ENCODE measurements at places on chromosomes 11 and 22.
A peak's percentile ranks its signal among the peaks of the same experiment; 100 is the strongest.

- DNase-seq = peak; percentile 12
These were observed 408.3 kb upstream of the CADM1 start for GRCh38 chr11:115912484-115912945.

- DNase-seq = no peak
These were observed 74.0 kb downstream of the USP35 start for GRCh38 chr11:78262691-78263090.

GRCh38 chr11:45850446-45850845 is 3.2 kb downstream of the CRY2 start:
- no peak for DNase-seq

- DNase-seq = peak; percentile 24
These were observed 34.6 kb upstream of the GNAZ start for GRCh38 chr22:23035557-23036277.

GRCh38 chr22:29268511-29269229 is 602 bp downstream of the EWSR1 start:
- DNase-seq = peak; percentile 29

DNA sequence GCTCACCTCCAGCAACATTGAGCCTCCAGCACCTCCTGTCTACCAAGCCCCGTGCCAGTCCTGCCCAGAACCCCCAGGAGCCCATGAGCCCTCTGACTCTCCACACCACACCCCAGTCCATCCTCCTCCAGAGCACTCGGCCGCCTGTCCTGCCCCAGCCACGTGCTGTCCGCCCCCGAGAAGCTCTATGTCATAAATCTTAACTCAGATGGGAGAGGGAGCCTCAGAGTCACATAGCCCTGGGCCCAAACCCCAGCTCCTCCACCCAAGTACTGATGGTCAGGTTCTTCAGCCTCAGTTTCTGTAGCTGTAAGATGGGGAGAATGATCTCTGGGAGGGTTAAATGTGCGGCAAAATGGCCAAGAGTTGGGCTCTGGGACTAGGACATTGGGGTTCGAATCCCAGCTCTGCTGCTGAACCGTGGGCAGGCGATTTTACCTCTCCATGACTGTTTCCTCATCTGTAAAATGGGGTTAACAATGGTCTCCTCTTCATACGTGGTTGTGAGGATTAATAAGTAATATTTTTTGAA is 27.8 kb downstream of the CYTH4 start:
- no peak for DNase-seq

GRCh38 chr11:26556582-26556981 is 15.5 kb downstream of the MUC15 start:
- no peak for DNase-seq

- peak; percentile 29 for DNase-seq
These were observed 8.8 kb upstream of the PLA2G3 start for GRCh38 chr22:31148953-31149627.

- no peak for DNase-seq
These were observed 6.1 kb downstream of the MYH9 start for GRCh38 chr22:36381513-36382128.

DNA sequence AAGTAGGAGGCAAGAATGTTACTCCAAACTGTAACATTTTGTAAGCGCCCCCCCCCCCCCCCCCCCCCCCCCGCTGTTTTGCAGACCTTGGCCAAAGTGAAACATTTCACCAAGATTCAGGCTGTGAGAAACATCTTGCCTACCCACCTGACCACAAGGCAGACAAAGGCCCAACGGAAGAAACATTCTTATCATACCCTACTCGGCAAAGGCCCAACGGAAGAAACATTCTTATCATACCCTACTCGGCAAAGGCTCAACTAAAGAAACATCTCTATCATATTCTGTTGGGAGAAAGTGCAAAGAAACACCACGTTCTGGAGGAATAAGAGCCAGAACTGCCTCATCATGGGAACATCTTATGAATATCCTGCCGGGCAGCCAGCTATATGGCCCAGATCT is 117.1 kb downstream of the JRKL start:
- DNase-seq = no peak

DNA sequence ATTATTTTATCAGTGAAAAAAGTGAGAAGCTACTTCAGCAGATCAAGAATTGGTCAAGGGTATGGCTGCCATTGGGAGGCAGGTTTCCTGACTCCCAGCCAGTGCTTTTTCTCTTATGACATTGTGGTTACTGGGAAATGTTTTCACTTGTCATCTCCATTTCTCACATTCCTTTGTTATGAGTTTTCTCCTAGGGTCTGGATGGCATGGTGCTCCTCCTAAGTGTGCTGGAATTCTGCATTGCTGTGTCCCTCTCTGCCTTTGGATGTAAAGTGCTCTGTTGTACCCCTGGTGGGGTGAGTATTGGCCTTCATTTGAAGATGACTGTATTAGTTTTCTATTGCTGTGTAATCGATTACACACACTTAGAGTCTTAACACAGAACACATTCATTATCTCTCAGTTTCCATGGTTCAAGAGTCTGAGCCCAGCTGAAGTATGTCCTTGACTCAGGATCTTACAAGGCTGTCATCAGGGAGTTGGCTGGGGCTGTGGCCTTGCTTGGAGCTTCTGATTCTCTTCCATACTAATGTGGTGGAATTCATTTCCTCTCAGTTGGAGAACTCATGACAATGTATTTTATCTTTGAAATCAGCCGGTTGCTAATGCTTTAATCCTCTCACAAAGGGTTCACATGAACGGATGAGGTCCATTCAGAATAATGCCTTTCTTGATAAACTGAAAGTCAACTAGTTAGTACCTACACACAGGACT is 21.0 kb upstream of the MS4A6E start:
- DNase-seq = no peak

DNA sequence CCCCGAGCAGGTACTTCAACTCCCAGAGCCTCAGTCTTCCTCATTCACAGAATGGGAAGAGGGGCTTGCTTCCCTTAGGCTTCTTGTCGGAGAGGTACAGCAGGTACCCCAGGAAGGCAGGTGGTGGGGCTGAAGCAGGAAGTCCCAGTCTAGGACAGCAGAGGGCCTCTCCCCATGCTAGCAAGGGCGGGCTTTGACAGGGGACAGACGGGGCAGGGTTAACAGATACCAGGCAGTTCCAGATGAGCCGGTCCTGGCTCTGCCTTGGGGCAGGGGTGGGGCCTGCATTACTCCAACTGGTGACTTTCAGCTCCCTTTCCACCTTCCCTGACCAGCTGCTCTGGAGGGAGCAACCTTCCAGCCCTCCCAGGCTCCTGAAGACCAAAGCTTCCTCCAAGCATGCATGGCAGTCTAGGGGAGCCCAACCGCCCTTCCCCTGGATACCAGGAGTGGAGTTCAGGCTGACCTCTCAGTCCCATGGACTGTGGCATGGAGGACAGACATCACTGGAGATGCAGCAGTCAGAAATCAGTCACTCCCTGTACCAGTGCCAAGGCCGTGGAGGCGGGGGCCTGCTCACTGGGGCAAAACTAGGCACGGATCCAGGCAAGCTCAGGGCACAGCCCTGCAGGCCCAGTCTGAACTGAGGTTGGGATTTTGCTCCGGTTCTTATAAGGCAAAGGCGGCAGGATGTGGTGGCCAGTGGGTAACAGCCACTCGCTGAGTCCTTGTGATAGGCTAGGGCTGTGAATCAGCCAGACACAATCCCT is 60.5 kb downstream of the NAT10 start:
- DNase-seq = no peak

DNA sequence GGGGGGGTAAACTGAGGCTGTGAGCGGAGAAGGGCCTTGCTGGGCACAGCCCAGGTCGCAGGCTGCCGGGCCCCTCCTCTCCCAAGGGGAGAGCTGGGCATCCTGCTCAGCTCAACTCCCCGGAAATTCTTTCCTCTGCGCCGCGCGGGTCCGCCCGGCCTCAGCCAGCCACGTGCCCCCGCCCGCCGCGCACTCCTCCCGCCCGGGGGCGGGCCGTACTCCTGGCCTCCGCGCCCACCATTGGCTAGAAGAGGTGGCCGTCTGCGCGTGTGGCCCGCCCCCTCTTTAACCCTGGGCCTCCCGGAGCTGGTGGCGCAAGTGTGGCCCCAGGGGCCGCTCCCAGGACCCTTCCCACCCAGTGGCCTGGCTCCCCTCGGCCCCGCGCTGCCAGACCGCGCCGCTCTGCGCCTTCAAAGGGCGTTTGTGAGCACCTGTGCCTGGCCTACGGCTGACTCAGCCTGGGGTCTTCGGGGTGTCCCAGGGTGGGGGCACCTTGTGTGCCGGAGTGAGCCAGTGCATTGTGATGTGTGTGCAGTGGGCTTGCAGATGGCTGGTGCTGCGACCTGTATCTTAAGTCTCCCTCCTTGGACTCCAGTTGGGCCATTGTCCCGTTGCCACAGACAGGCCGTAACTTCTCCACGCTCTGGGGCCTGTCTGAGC is 2.0 kb downstream of the MRGPRF start:
- DNase-seq = peak; percentile 25

GRCh38 chr11:87258171-87258833 is 220.6 kb downstream of the TMEM135 start:
- no peak for DNase-seq

DNA sequence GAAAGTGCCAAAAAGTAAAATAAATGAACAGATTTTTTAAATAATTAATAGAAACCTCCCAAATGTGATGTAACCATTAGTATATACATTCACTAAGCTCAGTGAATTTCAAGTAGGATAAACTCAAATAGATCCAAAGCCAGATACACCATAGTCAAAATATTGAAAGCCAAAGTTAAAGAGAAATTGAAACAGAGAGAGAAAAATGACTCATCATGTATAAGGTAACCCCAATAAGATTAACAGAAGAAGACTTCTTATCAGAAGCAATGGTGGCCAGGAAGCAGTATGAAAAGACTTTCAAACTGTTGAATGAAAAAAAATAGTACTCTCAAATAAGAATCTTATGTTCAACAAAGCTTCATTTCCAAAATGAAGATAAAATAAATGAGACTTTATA is 70.5 kb downstream of the LUZP2 start:
- no peak for DNase-seq

- DNase-seq = no peak
These were observed 118.0 kb downstream of the PKNOX2 start for GRCh38 chr11:125282596-125282914.

DNA sequence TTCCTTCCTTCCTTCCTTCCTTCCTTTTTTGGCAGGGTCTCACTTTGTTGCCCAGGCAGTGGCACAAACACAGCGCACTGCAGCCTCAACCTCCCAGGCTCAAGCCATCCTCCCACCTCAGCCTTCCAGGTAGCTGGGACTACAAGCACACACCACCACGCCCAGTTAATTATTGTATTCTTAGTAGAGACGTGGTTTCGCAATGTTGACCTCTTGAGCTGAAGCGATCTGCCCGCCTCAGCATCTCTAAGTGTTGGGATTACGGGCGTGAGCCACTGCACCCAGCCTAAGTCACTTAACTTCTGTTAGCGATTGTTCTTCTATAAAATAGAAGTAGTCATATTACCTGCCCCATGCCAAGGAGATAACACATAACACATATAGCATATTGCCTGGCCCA is 2.8 kb upstream of the SYTL2 start:
- no peak for DNase-seq

GRCh38 chr11:78295991-78296930 is 107.5 kb downstream of the USP35 start:
- DNase-seq = no peak

DNA sequence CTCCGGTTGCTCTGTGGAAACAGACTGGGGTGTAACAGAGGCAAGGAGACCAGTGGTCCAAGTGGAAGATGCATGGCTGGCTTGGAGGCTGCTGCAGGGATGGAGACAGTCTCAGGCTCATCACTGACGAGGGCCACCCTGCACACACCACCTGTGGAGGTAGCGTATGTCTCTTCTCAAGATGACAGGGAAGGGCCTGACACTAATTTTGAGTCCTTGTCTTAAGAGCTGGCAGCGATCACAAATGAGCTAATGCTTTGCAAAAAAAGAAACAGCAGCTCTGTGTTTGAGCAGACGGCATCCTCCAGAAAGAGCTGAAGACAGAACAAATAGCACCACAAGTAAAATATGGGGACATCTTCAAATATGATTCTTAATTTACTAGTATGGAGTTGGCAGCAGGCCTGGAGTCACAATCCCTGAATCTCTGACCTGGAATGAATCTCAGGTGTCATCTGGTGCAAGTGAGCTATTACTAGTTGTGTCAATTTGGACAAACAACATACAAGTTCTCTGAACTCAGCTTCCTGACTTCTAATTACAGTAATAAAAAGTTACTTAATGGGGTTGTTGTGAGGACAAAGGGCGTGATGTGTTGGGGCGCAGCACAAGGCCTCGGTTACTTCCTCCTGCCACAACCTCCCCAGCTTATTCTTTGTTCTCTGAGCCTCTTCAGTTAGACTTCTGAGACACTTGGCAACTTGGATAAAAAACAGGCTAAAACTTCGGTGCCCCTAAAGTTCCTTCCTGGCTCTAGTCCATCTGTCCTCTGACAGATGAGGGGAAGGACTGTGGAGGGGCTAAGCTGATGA is 95.2 kb upstream of the BID start:
- DNase-seq = no peak

DNA sequence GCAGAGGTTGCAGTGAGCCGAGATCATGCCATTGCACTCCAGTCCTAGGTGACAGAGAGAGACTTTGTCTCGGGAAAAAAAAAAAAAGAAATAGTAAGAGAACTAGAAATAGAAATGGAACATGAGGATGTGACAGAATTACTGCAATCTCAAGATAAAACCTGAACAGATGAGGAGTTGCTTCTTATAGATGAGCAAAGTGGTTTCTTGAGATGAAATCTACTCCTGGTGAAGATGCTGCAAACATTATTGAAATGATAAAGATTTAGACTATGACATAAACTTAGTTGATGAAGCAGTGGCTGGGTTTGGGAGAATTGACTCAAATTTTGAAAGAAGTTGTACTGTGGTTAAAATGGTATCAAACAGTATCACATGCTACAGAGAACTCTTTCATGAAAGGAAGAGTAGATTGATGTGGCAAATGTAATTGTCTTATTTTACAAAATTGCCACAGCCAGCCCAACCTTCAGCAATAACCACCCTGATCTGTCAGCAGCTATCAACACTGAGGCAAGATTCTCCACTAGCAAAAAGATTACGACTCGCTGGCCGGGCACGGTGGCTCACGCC is 13.7 kb downstream of the XNDC1N start:
- no peak for DNase-seq

DNA sequence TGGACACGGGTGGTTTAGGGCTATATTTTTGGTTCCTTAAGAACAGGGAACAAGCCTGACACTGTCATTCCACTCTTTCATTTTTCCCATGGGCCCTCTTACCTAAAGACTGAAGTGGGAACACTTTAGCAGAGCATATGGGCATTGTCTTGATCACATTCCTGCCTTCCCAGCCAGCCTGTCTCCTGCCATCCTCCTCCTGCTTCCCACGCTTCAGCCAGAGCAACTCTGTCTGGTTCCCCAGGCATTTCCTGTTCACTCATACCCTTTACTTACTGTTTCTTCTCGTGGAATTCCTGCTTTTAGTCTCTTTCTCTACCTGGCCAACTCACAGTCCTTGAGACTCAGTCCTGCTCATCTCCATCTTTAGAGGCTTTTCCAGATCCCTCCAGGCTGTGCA is 22.8 kb downstream of the MRPL16 start:
- DNase-seq = no peak

GRCh38 chr11:74773476-74773875 is 24.8 kb downstream of the RNF169 start:
- no peak for DNase-seq

Data from CD4-positive, alpha-beta T cell treated with Interleukin-1 beta for 1 hour (primary cell).